Muscle of back (tissue), 13 donors: ENCODE measurements at places on chromosomes 5 and 9.

DNA sequence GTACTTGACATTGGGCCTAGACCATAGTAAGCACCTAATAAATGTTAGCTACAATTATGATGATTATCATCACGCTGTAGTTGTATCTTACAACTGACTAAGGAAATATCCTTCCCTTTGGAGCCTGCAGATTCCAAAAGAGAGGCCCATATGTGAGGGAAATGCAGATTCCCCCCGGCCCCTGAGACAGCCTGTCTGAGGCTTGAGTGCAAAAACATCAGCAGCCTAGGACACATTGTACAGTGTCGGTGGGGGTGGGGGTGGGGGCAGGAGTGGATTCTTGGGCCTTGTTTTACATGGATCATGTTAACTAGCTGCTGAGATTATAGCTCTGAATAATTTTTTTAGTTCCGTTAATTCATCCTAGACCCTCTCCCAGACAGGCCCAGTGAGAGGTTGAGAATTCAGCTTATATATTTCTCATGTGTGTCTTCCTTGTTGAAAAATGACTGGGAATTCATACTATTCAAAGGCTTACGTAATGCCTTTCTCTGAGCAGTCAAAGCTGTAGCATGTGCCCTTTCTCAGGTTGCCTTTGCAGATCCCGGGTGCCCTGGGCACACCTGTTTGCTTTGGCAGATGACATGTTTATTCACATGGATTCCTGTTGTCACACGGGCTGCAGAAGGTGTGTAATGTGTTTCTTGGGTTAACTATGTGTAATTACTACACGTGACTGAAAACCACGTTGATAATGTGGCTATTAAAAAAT, 262.8 kb downstream of the NR3C1 start:
- DNase-seq, result no peak

DNA sequence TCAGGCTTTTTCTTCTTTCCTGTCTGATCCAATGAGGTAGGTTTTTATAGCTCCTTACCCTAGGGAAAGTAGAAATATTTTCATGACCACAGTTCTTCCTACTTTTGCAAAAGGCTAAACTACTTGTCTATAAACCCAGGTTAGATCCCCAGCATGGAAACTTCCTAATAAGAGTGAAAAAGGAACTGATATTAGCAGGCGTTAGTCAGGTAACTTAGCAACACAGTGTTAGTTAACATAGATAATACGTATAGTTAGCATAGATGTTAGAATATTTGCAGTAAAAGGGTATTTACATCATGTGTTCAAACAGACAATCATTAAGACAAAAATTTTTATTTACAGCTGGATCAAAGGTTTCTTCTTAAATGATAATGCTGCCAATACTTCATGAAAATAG, 162.9 kb upstream of the DAB2 start:
- DNase-seq, result no peak

- no peak for DNase-seq
These were observed 31.2 kb downstream of the CEP72 start for GRCh38 chr5:643351-643801.

DNA sequence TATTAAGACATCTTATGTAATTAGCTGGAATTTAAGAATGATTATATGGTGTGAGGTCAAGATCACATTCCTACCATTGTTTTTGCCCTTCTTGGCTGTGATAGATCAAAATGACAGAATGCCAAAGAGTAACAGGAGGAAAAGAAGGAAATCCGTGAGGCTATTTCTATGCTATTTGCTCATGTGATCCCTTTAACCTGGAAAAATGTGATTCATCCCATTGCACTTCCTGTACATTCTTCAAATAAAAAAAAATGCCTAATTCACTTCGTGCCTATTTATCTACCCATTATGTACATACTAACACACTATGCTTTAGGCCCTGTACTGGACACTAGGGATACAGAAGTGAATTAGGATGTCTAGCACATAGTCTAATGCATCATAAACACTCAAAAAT, 154.1 kb upstream of the PAPPA start:
- DNase-seq, result no peak

GRCh38 chr5:84688566-84688965, 303.9 kb upstream of the EDIL3 start:
- DNase-seq, result peak; percentile 36

DNA sequence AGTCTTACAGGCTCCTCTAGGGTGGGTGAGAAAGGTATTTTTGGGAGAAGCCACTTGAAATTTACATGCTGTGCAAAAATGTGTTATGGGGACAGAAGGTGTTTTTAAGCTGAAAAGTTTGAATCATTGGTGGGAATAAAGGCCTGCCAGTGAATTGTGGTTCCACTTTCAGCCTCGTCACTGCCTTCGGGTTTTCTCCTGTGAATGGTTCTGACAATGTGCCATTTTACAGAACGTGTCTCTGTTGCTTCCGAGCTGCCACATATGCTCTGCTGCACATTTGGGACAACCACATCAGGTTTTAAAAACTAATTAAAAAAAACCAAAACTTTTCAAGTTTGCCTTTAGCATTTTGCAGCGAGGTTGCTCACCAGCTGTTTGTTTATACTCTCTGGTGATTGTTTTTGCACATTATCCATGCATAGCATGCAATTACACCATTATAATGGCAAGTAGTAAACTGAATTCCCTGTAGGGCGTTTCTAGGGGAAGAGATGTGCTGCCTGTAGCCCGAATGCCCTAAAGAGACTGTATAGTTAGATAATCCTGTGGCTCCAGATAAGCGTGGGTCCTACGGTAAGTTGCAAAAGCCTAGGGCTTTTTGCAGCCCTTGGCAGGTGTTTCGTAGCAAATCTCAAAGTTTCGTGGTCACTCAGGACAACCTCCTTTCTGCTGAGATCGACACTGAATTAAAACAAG, 40.1 kb upstream of the SUB1 start:
- DNase-seq, result no peak

DNA sequence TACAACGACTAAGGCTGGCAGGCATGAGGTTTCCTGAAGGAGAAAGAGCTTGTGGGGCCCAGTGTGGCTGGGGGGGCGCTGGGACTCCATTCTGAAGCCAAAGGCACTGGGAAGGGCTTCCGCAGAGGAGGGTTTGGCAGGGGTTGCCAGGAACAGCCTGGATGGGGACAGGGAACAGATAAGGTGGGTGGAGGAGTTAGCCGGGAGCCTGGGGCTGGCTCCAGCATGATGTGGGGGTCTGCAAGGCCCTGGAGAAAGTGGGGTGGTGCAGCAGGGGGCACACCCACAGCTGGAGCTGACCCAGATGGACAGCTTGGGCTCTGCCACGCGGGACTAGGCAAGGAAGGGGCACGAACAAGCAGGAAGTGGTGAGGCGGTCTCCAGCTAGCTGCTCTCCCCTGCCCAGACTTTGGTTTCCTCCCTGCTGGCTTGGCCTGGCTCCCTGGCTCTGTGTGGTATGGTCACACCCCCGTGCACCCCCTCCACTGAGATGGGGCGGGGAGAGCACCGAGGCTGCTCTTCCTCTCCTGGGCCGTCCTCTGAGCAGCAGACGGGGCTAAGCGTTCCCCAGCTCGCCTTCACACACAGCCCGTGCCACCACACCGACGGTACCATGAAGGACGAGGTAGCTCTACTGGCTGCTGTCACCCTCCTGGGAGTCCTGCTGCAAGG, at the start of gene LTC4S:
LTC4S (plus strand) TSS at position 519 of the 672 bp plus-strand sequence; CDS start at position 614, 95 bp downstream.
- DNase-seq, result no peak

DNA sequence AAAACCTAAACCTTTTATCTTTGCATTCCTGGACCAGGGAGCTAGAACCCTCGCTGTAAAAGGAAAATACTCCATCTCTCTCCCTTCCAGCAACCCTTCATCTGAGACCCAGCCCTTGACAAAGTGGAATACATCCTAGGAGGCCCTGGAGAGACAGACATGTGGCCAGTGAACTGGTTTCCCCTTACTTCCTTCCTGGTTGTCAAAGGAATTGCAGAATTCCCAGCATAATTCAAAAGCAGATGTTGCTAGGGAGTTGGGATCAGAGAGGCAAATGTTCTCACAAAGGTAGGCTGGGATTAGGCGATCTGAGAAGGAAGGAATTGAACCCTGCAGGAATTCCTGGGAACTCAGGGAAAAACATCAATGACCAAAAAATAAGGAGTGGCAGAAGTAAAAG, 80.9 kb downstream of the MARCHF3 start:
- no peak for DNase-seq

DNA sequence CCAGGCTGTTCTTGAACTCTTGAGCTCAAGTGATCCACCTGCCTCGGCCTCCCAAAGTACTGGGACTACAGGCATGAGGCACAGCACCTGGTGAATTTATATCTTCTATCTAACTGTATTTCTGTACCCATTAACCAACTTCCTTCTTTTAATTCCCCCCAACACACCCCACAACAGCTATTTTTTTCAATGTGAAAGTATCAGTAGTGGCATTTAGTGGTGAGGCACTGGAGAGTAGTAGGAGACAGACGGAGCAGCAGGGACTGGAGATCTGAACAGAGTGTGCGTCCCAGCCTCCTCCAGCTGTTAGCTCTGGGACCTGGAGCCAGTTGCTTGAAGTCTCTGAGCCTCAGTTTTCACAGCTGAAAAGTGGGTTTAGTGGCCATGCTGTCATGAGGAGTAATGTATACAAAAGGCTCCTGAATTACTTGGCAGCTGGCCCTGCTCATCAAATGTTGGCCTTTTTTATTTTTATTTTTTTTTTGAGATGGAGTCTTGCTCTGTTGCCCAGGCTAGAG, 11.0 kb upstream of the EEIG1 start:
- DNase-seq, result no peak

DNA sequence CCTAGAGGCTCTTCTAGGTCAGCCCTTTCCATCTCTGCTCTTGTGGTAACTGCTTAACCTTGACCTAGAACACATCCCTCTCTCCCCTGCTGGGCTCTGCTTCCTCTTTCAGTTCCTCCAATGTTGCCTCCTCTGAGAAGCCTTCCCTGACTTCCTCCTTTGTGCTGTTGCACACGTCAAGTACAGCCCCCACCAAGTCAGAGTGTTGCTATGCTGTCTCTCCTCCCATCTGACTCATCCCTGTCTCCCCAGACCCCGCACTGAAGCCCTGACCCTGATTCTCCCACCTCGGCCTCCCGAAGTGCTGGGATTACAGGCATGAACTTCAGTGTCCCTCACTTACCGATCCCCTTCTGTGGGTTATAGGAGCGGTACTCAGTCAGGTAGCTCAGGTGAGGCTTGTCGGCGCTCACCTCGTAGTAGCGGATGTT, 10.4 kb upstream of the TRIM14 start:
- peak; percentile 33 for DNase-seq

DNA sequence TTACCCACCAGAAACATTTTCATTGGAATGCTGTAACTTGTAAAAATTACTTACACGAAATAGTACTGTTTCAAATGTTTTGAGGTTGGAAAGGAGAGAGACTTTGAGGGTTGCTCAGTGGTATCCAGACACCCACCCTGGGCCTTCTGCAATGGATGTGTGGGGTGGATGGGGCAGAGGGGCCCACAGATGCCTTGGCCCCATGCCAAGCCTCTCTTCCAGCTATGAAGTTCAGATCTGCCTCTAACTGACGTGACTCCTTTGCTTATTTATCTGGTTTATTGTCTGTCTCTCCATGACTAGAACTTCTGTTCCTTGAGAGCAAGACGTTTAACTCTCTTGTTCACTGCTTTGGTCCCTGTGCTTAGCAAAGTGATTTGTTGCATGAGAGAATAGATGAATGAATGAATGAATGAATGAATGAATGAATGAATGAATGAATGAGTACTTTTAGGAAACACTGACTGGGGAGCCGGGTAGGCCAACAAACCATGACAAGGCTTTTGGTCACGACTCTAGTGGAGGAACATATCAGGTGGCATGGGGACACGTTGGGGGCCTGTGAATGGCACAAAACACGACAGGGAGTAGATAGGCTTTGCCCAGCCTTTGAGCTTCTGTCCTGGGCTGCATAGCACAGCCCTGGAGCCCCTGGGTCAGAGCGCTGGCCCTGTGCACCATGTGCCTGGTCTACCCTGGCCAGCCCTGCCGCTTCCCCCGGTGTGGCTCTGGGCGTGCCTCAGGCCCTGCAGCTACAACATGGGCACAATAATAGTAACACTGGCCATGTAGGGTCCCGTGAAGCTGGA, 31.8 kb downstream of the AK8 start:
- DNase-seq, result no peak

GRCh38 chr9:105064248-105065097, 136.5 kb upstream of the ABCA1 start:
- DNase-seq, result peak; percentile 95

DNA sequence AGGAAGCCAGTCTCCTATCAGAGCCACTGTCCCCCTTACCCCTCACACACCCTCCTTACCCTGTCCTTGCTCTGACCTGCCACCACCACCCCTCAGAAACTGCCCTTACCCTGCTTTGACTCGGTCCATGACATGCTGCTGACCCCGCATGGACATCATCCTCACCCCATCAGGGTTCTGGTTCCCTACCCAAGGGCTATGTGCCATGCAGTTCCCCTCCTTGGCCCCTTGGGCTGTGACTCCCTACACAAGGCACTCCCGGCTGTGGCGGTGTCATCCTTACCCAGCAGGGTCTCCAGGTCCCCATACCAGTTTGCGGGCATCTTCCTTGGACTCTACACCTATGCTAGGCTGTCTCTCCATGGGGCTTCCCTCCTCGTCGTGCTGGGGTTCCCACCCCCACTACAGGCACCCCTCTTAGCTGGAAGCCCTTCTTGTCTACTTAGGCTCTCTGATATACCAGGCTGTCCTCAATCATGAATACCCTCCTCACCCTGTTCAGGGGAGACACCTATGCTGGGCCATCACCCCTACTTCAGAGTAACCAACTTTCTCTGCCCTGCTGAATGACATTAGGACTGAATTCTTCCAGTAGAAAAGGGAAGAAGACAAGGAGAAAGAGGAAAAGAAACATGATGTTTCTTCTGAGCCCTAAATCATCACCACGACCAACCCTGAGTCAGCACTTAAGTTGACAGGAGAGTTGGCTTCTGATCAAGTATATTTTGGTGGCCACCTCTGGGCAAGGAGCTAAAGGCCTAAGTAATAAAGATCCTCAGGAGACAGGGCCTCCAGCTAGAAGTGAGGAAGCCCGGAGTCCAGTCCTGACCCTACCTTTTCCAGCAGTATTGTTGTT, 115.2 kb downstream of the GCNT1 start:
- no peak for DNase-seq

- no peak for DNase-seq
These were observed 49.8 kb downstream of the SYK start for GRCh38 chr9:90851444-90851843.

GRCh38 chr5:73591102-73591695, 25.7 kb downstream of the UTP15 start:
- DNase-seq, result peak; percentile 71

GRCh38 chr5:3599226-3600105, 3.8 kb downstream of the IRX1 start:
- peak; percentile 29 for DNase-seq

DNA sequence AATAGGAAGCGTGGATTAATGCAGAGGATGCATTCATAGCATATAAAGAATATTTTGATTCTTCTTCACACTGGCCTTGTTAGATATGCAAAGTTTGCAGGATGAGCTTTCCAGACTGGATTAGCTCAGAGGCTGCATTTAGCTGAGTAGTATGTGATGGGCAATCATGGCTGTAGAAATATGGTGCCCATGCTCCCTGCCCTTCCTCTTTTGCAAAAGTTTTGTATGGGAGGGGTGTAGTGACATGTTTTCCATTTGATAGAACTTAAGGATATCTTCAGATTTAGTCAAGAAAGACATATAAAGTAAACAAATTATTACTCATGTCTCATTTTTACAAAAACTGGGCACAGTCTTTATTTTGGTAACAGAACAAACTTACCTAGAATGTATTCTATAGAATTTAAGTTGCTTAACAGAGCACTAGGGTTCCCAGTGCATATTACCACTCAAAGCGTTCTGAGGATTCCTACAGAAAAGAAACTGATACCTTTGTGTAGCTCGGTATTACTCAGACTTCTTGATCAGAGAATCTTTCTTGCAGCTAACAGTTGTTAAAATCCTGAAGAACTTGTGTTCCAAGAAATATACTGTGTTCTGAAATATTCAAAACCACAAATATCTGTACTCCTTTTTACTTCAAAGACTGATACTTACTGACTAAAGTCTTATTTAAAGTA, 9.8 kb downstream of the GTF3C4 start:
- no peak for DNase-seq
